Ecto neural progenitor cell (in vitro differentiated cells): ENCODE measurements at places on chromosomes 3 and 15.
A peak's percentile ranks its signal among the peaks of the same experiment; 100 is the strongest.

GRCh38 chr3:49669352-49669751, 4.8 kb upstream of the APEH start:
- no peak for DNase-seq

DNA sequence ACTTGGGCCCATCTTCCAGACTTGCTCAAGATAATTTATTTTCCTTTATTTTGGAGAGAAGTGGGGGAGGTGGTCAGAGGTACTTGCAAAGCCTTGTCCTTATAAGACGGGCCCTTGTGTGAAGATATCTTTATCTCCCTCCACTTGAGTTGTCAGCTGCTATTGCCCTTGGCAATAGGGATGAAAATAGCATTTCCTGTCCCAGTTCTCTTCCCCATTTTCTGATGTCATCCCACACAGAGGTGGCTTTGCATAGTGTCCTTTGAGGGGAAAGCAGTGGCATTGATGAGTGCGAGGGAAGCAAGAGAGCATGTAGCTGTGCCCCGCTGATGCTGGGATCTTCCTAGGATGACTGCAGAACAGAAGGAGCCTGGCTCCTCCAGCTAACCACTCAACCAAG, 41.9 kb upstream of the TUBGCP5 start:
- no peak for DNase-seq

GRCh38 chr15:52382647-52383046, 87.0 kb upstream of the MYO5C start:
- DNase-seq, result no peak

GRCh38 chr15:87816811-87817210, 439.7 kb downstream of the NTRK3 start:
- no peak for DNase-seq

- DNase-seq, result peak; percentile 50
Measured at GRCh38 chr3:38650248-38650951, 913 bp upstream of the SCN5A start.

DNA sequence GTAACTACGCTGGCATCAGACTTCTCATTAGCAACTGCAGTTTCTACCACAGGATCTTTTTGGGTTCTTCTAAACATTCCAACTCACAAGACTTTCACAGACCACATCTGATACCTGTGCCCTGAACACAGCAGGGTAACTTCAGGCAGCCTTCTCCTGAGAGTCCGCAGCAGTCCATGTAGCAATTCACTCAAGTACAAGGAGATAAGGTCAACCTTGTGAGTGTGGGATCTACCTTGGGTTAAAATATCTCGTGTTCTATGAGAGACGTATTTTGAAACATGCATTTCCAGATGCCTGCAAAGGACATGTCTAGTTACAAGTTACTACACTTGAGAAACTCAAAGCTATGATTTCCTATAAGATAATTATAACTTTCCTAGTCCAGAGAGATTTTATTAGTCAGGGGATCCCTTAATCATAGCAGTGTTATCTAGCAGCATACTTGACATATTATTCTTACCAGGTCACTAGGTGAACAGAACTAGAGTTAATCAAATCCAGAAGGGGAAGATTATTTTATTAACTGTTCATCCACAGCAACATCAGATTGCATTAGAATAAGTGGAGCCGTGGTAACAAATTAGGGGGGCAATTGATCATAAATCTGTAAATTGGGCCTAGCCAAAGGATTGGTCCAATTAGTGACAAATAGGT, 66.4 kb downstream of the ASTE1 start:
- no peak for DNase-seq

- no peak for DNase-seq
Measured at GRCh38 chr15:58292751-58293175, 139.0 kb upstream of the LIPC start.

GRCh38 chr15:49134683-49135341, 20.6 kb downstream of the COPS2 start:
- no peak for DNase-seq

DNA sequence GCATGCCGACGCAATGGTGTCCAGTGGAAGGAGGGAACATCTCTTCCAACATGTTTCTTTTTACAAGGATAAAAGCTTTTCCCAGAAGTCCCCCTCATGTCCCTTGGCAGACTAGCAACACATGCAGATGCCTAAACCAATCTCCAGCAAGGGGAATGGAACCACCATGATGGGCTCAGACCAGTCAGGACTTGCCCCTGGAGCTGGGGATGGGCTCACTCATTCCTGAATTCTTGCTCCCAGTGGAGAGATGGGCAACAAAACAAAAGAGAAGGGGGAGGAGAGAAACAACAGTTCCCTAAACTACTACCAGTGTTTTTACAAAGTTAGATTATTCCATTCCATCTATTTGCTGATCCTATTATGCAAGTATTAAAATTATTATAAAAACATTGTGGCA, 76.8 kb upstream of the OXTR start:
- no peak for DNase-seq

GRCh38 chr3:99626417-99626788, 12.0 kb upstream of the COL8A1 start:
- no peak for DNase-seq

DNA sequence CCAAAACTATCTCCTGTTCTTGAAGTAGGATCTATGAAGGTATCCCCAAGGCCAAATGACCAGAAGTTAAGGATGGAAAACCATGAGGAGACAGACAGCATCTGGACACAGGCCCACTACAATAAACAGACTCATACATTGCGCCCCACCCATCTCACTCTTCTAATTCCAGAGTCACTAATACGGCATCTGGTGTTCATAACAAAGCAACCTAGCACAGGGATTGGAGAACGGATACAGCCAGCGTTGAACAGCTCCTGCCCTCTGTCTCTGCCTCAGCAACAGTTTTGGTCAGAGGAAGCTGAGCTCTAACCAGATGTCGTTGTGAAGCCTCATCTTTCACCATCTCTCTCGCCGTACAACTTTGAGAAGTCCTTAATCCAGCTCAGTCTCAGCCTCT, 44.5 kb upstream of the CCDC80 start:
- no peak for DNase-seq

DNA sequence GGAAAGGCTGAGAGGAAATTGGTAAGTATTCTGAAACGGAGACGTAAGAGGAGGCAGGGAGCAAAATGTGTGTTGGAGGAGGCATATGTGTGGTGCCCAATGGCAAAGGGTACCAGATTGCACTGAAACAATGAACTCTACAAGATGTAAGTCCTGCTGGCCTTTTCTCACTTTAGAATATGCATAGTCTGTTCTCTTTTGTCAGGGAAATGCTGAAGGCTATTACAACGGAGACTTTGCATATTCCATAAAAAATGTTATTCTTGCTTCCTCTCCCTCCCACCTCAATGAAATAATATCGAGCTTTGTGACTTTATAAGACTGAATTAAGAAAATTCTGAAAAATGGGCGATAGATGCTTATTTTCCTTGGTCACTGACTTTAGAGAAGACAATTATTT, 85.9 kb downstream of the PEX5L start:
- DNase-seq, result no peak

- no peak for DNase-seq
Measured at GRCh38 chr3:50095352-50095998, 6.8 kb downstream of the RBM5 start.

DNA sequence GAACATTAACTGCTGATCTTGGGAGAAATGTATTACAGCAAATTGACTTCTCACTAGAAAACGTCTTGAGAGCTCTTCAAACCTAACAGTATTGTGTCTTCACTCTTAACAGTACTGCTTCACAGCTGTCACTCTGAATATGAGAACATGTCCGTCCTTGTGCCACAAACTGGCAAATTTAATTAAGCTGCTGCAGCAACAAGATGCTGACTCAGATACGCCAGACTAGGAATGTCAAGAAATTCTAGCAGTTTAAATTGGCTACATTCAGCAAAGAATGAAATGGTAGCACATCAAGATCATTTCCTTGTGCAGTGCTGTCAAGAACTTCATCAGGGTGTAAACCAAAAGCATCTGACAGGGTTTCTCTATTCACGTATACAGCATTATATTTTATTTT, 7.6 kb downstream of the ICE2 start:
- DNase-seq, result no peak

- DNase-seq, result no peak
Measured at GRCh38 chr3:88617283-88617682, 467.5 kb downstream of the C3orf38 start.

- DNase-seq, result no peak
Measured at GRCh38 chr15:62899090-62899493, 143.5 kb upstream of the TPM1 start.

DNA sequence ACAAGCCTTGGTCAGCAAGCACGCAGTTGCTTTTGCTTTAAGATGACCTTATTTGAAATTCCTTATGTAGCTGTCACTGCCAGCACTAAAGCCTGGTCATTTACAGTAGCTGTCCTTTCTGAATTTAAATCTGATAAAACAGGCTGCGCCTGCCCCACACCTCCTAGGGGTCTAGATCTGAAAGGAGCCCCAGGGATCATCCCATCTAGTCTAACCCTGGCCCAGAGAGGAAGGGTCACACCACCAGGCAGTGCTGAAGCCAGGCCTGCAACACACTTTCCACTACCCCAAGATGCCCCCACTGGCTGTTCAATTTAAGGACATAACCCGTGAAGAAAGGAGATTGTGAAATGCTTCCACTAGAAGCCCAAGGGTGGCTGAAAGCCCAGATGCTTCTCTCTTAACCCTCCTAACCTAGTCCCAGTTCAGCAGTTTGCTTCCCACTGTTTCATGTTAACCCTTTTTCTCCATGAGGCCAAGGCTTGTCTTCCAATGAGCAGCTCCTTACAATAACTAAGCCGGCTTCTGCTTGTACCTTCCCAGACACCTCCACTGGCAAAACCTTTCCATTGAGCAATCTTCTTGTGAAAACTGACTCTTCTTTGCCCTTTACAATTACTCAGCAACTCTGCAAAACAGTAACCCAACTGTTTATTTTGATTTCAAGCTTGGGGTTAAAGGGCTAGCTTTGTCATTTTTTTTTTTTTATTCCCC, 198.9 kb upstream of the LPP start:
- no peak for DNase-seq

DNA sequence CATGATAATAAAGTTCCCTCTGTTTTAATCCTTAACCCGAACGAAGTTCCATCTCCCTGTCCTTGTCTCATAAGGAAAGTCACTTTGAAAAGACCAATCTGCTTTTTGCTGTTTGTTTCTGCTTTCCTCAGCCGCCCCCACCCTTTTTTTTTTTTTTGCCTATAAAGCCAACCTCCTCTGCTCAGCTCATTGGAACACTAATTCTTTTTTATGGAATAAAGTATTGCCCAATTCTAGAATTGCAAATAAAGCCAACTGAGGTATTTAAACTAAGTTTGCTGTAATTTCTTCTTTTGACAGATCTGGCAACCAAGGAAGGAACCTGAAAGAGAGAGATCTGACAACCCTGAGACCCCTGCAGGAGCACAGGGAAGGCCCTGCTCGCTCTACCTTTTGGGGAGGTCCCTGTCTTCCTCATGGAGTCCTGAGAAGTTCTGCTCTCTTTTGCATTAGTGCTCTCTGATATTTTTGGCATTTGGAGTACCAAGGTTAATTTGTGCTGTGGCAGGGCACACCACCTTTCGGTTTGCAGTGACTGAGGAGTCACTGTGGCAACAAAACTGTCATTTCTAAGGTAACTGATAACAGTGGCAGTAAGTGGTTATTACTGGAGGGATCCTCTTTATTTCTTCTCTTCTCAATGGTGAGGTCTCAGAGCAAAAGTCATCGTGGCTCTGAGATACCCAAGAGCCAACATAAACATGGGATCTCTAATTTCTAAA, 35.2 kb upstream of the TRPM1 start:
- DNase-seq, result no peak

- no peak for DNase-seq
Measured at GRCh38 chr3:68207327-68207726, 552.9 kb upstream of the SUCLG2 start.

DNA sequence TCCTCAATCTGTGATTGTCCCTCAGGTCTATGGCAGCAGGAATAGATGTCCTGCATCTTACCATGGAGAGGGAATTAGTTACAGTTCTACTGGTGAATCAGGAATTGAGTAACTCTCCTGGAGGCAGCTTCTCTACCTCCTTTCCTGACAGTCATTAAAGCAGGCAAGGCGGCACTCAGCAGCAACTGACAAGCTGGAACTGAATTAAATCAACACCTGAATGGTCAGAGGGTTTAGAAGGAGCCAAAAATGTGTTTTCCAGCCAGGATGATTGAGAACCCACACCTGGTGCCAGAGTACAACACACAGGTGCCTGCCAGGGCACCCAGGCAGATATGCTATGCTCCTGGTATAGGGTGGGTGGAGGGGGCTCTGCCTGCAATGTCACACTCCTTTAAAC, 43.1 kb upstream of the TIPARP start:
- DNase-seq, result no peak

DNA sequence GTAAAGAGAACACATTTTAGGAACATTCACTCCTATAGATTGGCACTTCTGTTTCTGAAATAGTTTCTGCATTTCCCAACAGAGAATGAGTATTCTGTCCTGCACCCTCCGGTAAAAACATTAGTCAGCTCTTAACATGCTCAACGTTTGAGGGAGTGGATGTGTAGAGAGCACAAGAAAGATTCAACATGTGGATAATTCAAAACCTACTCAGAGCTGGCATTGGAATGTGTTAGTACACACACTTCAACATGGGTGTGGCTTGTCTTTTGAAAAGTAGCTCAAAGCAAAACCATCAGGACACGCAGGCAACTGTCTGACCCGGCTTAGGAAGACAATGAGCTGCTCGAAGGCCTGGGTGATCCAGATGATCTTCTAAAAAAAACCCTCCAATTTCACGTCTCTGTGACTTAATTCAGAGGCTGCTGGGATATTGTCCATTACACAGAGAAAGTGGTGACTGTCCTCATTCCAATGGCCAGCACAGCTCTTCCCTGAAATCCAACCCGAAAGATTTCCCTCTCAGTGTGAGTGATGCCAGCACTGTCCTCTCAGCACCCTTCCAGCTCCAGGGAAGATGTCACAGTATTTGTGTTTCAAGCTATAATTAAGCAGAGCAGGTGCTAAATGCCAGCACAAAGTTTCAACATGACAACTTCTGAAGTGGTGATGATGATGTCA, 18.1 kb downstream of the FBN1 start:
- no peak for DNase-seq

GRCh38 chr15:25183581-25184251, 228.9 kb downstream of the SNRPN start:
- DNase-seq, result no peak

DNA sequence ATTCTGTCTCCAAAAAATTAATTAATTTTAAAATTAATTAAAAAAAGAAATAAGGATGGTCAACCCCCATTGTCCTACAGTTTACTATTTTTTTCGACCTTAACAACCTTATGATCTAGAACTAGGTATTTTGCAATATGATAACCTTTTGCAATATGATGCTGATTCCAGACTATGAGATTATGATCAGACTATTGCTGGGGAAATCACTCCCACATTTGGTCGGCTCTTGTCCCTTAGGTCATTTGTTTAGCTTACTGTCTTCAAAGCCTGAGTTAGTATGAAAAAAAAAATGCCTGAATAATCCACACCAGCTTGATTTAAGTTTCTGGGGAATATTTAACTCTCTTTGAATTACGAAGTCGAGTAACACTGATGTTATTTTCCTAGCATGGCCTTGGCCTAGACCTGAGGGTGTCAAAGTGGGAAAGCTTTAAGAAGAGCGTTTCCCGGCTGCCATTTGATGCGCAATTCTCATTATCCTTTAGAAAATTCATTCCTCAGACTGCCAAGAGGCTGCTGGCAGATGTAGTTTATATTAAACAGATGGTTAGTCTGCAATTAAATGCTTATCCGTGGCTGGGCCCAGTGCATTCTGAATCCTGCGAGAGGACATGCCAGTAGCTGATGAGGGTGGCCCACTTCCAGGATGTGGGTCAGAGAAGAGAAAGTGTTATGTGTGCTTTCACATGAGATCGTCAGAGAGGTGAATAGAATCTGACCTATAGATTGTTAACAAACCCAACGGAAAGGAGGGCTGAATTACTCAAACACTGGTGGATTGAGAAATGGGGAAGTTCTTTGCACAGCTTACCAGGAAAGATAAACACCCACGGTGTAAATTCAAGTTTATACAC, 496.0 kb upstream of the THBS1 start:
- no peak for DNase-seq
